ENCODE measurements at places on chromosomes 5 and 9.

DNA sequence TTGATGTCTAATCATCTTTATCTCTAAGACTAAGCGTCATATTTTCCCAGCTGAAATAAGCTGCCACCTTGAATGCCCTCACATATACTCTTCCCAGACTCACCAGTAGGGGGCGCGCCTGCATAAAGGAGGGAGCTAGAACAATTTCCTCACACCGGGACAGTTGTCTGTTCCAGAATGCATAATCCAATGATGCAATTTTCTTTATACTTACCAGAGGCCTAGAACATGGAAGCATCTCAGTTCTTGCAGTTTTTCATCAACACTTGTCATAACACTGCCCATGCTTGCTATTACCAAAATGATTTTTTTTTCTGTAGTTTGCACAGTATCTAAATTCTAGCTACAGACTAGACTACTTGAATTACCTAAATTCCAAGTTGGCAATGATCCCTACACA lies 203.9 kb downstream of the FRMD3 start:
- peak; percentile 57 for DNase-seq

- DNase-seq, result no peak
Observed at GRCh38 chr5:7776442-7776841, 74.5 kb downstream of the CFAP90 start.

GRCh38 chr5:61775901-61776300 lies 443.8 kb downstream of the ZSWIM6 start:
- DNase-seq, result no peak

DNA sequence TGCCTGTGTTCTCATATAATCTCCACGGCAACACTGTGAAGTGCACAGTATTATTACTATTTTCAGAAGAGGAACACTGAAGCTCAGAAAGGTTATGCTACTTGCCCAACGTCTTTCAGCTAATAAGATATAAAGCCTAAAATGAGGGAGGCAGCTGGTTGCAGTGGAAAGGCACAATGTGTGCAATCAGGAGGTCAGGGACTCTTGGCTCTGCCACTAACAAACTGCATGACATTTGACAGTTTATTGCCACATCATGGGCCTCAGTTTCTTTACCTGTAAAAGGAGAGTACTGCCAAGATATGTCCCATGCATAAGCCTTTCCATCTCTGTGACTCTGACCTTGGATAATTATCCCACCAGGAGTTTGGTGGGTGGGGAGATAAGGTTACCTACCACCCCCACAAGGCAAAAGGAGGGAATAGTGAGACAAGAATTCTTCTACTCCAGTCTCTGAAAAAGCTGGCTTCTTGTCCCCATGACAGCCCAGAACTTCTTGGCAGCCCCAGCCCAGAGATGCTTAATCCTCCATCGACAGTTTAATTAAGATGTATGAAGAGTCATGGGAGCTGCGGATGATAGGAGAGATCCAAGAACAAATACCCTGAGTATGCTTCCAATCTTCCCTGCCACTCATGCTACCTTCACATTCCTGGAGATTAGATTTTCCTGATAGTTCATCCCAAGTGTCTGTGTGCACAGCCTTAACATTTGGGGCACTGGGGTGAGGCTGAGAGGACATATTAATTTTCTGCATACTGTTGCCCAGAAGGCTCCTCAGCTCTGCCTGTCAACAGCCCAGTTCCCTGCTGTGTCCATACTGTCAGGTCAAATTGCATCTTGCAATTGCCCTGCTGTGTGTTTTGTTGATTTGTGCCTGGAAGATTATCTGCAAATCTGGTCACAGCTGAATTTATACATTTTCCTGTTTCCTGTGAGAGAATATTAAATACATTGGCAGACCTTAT lies 271.2 kb downstream of the FAM114A2 start:
- DNase-seq, result no peak

GRCh38 chr5:72226950-72227349 lies 93.1 kb downstream of the MRPS27 start:
- no peak for DNase-seq

DNA sequence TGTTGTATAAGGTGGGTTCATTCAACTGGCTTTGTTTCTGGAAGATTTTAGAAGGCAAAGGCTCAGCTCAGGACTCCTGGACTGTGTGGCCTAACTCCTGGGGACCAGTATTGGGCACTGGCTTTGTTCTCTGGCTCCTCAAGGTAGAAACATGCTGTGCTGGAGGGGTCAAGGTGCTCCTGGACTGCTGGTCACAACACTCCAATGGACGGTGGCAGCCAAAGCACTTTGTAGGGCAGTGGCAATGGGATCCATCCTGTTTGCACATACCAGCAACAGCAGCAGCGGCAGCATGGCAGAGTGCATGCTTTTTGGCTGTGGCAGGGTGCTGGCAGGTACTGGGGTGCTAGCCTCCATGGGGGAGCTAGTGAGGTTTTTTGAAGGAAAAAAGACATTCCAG lies 65.3 kb downstream of the SLCO6A1 start:
- DNase-seq, result no peak

- no peak for DNase-seq
Observed at GRCh38 chr9:132125361-132125760, 36.5 kb upstream of the NTNG2 start.

GRCh38 chr5:18745042-18745987 lies 1111.1 kb downstream of the TAF11L14 start:
- DNase-seq, result peak; percentile 20

DNA sequence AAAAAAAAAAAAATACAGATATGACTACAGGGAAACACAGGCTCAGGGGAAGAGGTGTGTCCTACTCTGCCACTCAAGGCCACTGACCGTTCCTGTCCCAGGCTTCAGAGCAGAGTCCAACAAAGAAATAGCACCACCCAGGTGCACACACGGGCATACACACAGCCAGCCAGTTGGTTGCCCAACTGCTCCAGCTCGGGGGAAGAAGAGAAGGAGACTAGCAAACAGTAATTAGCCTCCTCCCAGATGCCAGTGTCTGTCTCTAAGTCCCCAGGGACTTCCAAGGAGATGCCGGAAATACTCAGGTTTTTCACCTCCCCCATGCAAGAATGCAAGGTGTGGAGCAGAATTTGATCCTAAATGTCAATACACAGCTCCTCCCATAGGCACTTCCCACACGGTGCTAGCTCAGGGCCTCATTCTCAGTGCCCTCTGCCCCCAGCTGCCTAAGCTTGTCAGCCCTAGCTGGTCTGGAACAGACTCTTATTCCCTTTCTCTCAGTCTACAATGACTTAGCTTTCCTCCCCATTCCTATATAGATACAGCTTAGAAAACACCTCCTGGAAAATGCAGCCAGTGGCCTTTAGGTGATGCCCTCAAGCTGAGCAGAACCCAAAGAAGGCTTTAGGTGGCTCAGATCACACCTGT lies 1.7 kb downstream of the MYORG start:
- DNase-seq, result no peak

GRCh38 chr5:123776761-123777160 lies 264.8 kb downstream of the CSNK1G3 start:
- no peak for DNase-seq

GRCh38 chr9:134652291-134653225 lies 11.0 kb downstream of the COL5A1 start:
- DNase-seq, result no peak

- no peak for DNase-seq
Observed at GRCh38 chr5:180817893-180818674, 15.5 kb upstream of the MGAT1 start.

DNA sequence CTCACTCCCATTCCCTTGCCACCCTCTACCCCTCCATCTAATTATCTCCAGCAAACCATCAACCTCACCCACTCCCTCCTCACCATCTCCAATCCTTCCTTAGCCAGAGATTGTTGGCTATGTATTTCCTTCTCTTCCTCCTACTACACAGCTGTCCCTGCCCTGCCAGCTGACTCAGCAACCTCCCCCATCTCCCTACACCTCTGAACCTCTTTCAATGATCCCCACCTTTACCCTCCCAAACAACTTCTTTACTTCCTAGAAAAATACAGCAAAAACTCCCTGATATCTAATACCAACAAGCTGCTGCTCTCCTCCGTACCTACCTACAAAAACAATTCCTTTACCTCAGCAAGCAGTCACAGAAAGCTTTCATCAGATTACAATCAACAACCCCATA lies 37.3 kb downstream of the SPTLC1 start:
- no peak for DNase-seq

DNA sequence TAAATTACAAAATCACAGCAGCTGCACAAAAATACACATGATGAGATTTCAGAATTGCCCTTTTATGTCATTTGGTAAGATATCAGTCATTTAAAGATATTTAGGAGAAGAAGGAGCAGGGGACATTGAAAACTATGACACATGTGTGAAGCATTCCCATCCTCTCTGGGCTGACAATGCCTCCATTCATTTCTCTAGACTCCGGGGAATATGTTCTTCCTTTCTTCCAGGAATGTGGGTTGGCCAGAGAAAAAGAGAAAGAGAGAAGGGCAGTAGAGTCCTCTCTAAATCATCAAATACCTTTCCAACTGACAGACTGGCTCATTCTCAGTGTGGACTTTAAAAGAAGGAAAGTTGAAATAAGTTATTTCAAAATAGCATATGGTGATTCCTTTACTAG lies 205.6 kb upstream of the ADAMTSL1 start:
- DNase-seq, result no peak

GRCh38 chr9:120694559-120694958 lies 19.7 kb downstream of the MEGF9 start:
- no peak for DNase-seq

DNA sequence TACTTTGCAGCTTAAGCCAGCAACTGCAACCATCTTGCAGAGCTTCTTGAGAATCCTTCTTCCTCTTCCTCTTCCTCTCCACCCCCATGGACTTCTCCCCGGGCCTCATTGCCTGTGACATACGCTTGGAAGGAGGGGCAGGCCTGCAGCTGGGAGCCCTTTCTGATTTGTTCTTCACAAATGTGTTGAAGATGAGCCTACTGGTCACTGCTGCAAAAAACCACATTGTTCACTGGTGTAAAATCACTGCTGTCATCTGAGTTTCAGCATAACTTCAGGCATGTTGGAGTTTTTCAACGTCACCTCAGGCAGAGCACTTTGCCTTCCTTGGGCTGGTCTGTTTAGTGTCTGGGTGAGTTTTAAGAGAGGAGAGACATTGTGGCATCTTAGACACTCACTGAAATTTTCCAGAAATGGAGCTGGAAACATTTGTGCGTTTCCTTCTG lies 7.9 kb downstream of the TJP2 start:
- no peak for DNase-seq

DNA sequence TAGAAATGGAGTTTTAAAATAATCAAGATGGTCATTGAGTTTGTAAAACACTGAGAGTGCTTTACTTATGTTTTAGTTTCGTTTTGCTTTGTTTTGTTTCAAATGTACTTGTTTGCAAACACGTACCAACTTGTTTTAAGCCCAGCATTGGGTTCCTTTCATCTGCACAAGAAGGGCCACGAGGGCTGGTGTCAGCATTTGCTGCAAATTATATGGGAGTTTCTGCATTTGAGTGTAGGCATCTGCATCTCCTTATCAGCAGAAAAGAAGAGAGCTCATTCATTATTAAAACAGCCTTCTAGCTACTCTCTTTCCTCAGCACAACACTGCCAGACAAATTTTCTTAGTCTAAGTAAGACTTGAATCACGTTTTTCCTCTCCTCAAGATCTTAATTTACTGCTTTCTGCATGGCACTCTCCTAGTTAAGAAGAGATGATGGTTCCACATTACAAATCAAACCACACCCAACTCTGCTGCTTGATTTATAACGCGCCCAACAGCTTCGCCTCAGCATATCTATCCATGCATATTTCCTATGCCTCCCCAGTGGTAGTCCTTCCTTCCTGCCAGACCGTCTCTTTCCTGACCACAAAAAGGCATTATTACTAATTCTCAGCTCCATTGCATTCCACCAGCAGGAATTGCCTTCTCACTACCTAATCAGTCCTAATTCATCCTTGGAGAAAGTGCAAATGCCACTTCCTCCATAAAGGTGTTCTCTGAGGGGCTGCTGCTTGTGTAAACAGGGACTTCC lies 95.2 kb upstream of the CAST start:
- DNase-seq, result no peak

DNA sequence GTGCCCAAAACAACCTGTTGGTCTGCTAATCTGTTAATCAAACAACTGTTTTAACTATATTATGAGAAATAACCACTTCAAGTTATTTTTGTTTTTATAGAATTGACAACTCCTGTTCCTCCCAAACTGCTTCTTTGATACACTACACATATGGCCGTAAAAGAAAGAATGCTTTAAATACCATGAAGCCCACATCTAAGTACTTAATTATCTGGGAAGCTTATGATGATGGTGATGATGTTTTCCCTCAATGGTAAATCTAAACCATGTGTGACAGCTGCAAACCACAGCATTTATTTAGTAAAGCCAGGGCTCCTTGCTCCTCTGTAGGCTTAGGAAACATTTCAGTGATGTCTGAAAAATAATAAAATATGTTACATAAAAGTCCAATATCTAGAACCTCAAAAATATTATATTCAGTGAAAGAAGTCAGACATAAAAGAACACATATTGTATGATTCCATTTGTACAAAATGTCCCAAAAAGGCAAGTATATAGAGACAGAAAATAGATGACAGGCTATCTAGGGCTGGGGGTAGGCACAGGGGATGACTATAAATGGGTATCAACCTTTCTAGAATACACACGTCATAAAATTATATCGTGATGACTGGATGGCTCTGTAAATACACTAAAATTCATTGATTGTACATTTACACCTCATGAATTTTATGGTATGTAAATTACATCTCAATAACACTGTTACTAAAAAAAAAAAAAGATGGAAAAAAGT lies 154.1 kb downstream of the EFNA5 start:
- DNase-seq, result no peak

GRCh38 chr9:136599811-136600660 lies 54.2 kb upstream of the NOTCH1 start:
- DNase-seq, result no peak

- no peak for DNase-seq
Observed at GRCh38 chr9:106920701-106921283, 57.8 kb downstream of the ZNF462 start.

DNA sequence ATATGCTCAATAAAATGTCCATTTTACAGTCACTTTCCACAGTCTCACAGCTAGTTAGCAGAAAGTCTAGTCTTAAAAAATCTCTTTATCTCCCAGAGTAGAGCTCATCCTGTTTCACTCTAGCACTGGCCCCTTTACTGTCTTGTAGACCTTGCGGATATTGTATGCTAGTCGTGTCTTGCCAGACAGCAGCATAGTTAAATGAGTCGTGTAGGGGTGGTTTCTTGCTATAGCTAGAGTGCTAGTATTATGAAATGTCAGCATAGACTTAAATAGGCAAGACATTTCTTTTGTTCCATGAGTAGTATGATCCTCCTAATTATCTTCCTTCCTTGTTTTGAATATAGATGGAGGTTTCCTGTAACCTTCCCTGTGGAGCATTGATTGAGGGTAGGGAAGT lies 77.4 kb downstream of the C7 start:
- no peak for DNase-seq

GRCh38 chr5:173881811-173882575 lies 6.2 kb upstream of the CPEB4 start:
- no peak for DNase-seq
